ENCODE measurements at places on chromosomes 2 and 18.

DNA sequence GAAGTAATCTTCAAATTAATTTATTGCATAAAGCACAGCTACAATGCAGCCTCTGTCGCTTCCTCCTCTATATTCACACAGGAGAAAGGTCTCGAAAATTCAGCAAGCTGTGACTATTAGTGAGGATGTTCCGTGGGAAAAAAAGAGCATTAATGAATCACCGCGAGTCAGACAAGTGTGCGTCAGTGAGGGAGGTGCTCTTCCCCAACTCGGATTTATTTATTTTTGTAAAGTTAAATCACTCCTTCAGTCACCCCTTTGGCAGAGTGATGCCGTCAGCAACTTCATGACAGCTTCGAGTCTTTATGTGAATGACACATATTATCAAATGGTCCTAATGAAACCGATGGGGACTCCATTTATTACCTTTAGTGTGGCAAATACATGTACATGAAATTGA lies 648.9 kb upstream of the SALL3 start:
- DNase-seq: no peak

- no peak for DNase-seq
These were observed 194.9 kb upstream of the HNMT start for GRCh38 chr2:137769406-137769805.

DNA sequence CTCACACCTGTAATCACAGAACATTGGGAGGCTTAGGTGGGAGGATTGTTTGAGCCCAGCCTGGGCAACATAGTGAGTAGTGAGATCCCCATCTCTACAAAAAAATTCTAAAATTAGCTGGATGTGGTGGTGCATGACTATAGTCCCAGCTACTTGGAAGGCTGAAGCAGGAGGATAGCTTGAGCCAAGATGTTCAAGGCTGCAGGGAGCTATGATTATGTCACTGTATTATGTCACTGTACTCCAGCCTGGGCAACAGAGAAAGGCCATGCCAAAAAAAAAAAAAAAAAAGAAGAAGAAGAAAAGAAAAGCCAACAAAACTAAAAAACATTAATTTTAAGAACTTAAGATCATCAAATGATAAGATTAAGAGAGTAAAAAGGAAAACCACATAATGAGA lies 17.4 kb upstream of the NCOA1 start:
- DNase-seq: no peak

- no peak for DNase-seq
These were observed 383.1 kb upstream of the TNP1 start for GRCh38 chr2:217242947-217243346.

- no peak for DNase-seq
These were observed 29.1 kb upstream of the RNU4ATAC start for GRCh38 chr2:121501554-121501953.

- no peak for DNase-seq
These were observed 51.8 kb downstream of the MYL12B start for GRCh38 chr18:3313685-3314084.

DNA sequence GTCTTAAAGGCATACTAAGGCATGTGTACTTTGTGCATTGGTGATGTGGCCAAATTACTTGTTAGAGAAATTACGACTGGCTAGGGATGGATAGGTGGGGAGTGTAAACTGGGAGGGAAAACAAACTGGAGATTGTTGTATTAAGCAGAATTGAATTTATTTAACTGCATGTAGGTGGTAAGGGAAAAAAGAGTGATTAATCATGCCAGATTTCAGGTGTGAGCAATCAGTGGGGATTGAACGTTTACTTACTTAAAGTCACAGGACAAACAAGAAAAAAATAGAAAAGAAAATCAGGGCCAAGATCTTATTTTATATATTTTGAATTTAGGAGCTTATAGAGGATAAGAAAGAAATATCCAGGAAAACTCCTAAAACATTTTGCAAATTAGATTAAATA lies 88.6 kb downstream of the GULP1 start:
- no peak for DNase-seq

GRCh38 chr2:162177301-162177700 lies 25.3 kb upstream of the GCG start:
- no peak for DNase-seq

DNA sequence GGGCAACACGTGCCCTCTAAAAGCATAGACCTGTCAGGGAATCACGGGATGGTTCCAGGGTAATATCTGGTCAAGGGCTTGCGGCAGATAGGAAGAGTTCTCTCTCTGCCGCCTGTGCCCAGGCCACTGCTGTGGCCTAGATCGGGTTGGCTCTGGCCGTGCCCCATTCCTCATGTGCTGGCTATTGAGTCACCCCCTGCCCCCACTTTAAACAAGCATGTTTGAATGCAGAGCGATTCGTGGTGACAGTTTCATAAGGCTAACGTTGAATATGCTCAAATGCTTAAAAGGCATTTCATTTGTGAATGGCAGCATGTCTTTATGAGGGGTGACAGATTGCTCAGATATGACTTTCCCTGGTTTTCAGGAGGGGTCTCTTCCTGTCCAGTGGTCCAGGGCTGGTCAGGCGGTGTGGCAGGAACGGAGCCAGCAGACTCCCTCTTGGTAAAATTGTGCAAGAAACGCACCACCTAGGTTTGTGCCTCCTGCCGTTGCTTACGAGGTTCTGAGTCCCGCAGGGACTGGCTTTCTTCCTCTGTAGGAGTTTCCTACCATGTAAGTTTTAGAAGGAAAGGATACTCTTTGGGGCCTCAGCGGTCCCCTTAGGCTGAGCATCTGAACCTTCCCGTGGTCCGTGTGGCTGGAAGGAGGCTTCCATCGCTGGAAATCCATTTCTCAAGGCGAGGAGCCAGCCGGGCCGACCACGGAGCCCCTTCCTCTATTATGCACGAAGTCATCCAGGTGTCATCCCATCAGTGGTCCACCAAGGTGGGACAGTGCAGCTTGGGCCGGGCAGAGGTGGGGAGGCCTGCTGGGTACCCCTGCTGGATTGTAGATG lies 50.2 kb downstream of the AGAP1 start:
- DNase-seq: no peak

DNA sequence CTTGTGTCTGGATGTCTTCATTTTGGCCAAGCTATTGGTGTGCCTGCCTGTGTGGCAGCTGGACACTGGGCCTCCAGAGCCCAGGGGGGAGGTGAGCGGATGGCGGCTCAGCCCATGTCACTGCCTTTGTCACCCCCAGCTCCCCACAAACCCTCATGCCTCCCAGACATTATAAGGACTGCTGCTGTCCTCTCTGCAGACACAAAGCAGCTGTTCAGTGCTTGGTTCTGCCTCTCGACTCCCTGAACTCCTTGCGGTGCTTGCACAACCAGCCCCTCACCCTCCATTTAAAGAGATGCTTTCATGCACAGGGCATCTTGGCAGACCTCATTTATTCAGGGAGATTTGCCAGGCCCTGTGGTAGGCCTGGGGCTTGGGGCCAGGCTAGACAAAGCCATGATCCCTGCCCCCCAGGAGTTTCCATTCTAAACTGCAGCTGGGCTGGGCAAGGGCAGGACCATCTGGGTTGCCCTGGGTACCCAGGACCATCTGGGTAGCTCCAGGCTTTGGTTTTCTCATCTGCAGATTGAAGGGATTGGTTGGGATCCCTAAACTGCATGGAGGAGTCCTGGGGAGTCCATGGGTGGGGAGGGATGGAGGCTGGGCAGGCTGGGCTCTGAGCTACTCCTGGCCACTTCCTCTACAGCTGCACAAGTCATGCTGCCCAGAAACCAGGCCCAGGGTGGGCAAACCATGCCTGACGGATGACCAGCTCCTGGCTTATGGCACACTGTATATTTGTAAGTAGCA lies 168.5 kb downstream of the CELF4 start:
- no peak for DNase-seq

DNA sequence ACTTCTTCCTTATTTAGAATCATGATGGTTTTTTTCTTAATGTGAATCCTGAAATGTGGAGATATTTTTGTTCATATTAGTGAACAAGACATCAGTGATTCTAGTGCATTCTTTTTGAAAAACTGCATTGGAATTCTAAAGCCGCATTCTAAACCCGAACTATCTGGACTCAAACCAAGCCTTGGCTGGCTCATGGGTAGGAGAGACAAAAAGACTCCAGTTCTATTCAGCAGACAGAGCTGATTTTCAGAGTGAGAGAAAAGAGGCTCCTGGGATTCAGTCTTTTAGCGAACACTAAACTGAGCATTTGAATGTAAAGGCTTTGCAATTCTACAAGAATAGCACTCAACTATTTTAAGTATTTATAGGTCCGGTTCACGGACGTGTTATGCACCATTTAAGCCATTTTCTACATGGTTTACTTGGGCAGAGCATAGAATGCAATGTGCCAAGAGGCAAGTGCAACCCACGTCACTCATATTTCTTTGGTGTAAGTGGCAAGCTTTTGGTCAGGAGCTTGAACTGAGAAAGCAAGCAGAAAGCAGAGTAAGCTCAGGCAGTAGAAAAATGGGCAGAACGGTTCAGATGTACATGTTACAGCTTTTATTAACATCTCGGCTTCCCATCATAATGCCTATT lies 227.3 kb upstream of the RAB12 start:
- DNase-seq: no peak

DNA sequence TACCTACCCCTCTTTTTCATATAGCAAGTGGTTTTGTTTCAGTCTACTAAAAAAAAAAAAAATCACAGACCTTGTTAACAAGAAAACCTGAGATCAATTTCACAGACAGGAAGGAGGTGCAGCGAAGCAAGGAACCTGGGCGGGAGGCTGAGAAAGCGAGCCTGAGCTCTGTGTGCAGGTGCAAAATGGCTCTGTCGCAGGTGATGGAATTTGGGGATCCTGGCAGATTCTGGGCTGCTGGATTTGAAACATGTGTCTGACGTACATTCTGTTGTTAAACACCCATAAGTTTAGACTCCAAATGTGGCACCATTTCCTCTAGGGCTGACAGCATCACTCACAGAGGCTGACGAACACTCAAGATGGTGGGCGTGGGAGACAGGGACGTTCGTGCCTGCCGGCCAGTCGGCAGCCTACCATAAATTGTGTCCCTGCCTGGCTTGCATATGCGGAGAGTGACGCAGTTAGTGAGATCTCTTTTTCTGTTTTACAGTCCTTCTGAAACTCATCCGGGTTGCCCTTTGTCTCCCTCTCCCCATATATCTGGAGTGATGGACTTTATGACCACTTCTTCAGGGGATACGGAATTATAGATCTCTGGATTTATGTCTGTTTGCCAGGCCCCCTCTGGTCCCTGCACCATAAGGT lies 8.8 kb upstream of the DDX1 start:
- no peak for DNase-seq

- DNase-seq: no peak
These were observed 42.1 kb upstream of the EVA1A start for GRCh38 chr2:75602724-75603342.

GRCh38 chr2:45851576-45852304 lies 200.3 kb downstream of the PRKCE start:
- DNase-seq: no peak
